CD4-positive, alpha-beta T cell treated with Interleukin-2 at 100 ng/mL for 4 hours (primary cell): ENCODE measurements at places on chromosomes 1 and 21.
A peak's percentile ranks its signal among the peaks of the same experiment; 100 is the strongest.

DNA sequence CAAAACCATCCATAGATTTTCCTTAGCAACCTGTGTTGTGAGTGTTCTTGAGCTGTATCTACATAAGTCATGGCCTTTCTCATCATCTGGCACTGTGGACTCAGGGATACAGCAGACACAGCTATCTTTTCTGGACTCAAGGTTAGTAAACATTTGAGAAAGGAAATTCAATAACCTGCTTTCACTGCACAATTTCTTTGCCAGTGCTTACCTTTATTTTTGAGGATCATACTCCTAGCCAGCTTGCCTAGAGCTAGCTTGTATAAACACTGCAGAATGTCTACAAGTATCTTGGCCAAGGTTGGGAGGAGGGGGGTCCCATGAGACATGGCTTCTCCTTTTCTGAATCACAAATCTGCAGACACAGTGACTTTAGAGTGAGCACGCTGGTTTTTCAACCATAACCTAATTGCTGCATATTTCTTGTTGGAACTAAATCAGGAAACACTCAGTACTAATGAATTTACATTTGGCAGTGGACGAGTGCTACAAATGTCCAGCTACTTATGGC, 27.2 kb downstream of the ADAMTS5 start:
- DNase-seq = no peak

DNA sequence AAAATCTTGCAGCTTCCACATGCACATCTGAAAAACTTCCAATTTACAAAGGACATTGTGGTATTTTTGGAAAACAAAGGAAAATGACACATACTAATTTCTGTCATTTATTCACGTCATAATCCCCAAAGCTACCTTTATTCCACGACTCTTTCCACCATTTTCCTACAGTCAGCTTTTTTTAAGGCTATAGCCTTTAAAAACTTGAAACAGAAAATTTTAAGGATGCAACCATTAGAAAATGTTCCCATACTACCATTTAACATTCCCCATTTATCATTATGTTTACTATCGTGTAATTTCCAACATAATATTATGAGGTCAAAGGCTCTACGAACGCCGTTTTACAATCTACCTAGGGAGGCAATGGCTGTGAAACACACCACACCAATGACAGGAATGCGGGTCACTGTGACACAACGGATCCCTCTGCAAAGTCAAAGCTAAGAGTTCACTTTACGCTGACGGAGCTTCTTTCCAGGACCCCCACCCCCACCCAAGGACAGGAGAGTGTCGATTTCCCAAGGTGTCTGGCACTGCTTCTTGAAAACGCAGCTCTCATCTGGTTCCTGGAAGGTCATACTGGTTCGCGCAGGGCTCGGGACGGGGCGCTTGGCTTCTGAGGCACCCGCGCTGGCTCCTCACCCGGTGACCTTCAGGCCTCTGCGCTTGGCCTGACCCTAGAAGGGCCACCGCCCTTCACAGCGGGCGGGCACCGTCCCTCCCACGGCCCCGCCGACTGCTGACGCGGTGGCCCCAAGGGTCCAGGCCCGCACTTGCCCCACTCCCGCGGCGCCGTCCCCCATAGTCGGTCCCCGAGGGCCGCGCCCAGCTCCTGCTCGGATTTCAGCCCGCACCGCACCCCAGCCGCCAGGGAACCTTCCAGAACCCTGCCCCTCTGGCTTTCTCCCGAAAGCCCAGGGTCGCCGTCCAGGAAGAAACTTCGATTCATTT, 50.5 kb upstream of the ATF3 start:
- no peak for DNase-seq

- DNase-seq = no peak
Observed at GRCh38 chr1:84960371-84960770, 36.5 kb downstream of the MCOLN2 start.

- no peak for DNase-seq
Observed at GRCh38 chr1:107061886-107062285, 5.4 kb downstream of the PRMT6 start.

DNA sequence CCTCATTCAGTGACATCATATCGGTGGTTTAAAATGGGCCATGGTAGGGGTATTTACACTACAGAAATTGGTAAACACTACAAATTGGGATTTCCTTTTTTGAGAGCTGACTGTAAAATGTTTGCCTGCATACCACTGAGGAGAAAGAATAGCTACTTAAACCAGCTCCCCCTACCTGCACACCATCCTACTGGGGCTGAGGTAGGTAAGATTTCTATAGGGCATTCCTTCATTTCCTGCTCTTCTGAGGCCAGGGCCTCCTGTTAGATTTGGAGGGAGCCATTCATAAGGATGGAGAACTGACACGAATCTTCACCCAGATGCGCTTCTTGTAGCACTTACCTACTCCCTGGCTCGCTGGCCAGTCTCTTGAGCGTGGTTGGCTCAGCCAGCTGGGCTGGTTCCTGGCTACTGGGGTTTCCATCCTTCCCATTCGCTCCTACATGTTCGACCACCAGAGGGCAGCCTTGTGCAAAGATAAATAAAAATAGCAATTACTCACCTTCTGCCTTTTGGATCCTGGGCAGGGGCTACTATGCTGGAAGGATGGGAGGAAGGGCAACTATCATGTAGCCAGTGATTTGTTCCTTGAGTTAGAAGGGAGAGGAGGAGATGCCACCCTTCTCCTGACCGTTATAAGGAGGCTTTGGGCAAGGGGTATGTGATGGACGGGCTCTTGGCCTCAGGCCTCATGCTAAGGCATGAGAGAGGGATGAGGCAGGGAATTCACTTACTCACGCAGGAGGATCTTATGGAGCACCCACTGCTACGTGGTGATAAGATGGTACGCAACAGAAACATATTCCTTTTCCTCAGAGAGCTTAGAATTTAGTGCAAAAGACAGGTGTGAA, 10.7 kb downstream of the OPTC start:
- DNase-seq = peak; percentile 80

- no peak for DNase-seq
Observed at GRCh38 chr1:201508809-201509208, 1.9 kb upstream of the CSRP1 start.

GRCh38 chr1:101330427-101331130, 93.8 kb downstream of the S1PR1 start:
- no peak for DNase-seq

- DNase-seq = no peak
Observed at GRCh38 chr1:3461238-3461933, 6.9 kb downstream of the ARHGEF16 start.

DNA sequence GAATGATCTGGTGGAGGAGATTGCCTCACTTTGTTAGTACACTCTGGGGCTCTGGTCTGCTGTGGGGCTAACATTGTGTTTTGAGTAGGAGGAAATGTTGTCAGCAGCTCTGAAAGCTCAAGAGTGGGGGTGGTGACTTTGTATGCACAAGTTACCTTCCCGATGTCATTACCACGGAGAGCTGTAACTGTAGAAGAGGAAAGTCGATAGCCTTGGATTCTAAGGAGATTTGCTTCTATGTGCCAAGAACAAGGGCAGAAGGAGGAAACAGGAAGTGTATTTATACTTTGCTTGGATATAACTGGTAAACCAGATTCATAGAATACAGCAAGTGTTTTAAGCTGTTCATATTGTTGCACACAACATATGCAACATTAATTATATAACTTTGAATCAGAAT, 196.1 kb downstream of the AMY1C start:
- DNase-seq = no peak

GRCh38 chr1:151547119-151547899, 7.2 kb downstream of the TUFT1 start:
- DNase-seq = no peak

GRCh38 chr21:45618287-45618686, 25.2 kb upstream of the PCBP3 start:
- no peak for DNase-seq

GRCh38 chr1:12345350-12346217, 115.8 kb downstream of the VPS13D start:
- peak; percentile 27 for DNase-seq

GRCh38 chr1:6614929-6615785, 1.6 kb downstream of the PHF13 start:
- no peak for DNase-seq

- no peak for DNase-seq
Observed at GRCh38 chr1:8570465-8570864, 247.0 kb downstream of the RERE start.

DNA sequence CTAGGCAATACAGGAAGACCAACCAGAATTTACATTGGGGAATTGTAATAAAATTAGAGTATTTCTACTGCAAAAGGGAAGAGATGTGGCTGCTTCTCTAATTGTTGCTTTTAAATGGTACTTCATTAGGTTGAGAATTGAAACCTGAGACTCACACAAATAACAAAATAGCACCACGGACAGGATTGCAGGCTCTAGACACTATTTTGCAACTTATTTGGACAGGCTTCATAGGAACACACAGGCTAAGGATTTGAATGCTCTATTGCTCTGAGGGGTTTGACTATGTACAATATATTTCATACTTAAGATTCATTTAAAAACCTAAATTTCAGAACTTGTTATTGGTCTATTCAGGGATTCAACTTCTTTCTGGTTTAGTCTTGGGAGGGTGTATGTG, 79.6 kb downstream of the ATP1B1 start:
- no peak for DNase-seq

DNA sequence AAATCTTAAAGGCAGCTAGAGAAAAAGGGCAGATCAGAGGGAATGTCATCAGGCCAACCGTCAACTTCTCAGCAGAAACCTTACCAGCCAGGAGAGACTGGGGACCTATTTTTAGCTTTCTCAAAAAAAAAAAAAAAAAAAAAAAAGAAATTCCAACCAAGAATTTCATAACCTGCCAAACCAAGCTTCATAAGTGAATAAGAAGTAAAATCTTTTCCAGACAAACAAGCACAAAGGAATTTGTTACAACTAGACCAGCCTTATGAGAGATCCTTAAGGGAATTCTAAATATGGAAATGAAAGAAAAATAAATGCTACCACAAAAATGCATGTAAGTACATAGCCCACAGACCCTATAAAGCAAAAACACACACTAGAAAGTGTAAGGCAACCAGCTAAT, 267.7 kb downstream of the AKT3 start:
- DNase-seq = no peak
